ENCODE measurements at places on chromosomes 12 and 14.

DNA sequence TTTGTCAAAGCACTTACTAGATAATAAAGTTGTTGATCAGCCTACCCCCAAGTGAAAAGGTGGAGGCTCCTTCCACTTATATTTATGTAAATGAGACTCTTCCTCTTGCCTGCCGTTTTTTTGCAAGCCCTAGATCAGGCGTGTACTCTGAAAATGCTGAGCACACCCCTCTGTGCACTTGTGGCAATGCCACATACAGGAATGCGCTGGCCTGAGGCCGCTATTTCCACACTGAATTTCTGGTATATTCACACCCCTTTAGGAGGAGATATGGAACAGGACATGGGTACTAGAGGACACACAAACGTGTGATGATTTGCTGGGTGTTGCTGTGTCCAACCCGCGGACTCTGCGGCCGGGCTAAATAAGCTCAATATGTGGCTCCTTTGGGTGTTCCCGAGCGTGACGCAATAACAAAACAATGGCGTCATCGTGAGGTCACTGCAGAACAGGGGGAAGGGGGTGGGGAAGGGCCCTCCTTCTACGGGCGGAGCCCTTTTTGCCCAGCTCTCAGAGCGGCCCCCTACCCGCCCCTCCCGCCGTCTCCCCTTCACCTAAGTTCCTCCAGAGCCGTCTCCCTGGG lies 554 bp upstream of the TSPAN31 start:
- DNase-seq: peak; percentile 26

- DNase-seq: no peak
Observed at GRCh38 chr12:15143467-15143866, 77.8 kb downstream of the RERG start.

GRCh38 chr12:54987611-54988231 lies 3.2 kb upstream of the TESPA1 start:
- no peak for DNase-seq

- DNase-seq: no peak
Observed at GRCh38 chr12:121326996-121327674, 25.1 kb downstream of the ANAPC5 start.

DNA sequence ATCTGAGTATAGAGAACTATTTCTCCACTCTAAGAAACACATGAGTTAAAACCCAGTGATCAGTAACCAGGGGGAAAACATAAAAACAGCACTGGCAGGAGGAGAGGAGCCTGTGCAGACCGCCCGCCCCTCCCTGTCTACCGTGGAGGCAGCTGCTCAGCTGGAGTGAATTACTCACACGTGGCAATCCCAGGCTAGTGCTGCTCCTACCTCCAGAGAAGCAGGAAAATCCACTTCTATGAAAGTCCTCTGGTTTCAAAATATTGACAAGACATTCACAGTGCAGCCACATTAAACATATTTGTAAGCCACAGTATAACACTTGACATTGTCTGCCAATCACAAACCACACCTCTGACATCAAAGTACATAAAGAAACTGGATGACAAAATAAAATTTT lies 16.7 kb downstream of the TMEM132D start:
- DNase-seq: no peak

DNA sequence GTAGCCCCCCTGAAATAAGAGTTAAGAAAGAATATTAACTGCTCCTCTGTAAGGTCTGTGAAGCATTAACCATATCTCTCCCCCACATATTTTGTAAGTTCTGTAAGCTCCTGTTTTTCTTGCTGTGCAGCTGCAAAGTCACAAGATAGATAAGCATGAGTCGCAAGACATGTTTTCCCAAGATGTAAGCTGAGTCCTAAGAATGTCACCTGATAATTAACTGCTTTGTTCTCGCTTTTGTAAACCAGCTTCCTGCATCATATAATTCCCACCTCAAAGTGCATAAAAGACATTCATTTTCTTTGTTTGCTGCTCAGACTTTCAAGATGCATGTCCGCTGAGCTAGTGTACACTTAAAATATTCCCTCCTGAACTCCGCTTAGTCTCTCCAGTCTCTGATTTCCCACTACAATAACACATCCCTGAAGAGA lies 27.0 kb upstream of the PHC1 start:
- DNase-seq: no peak
